ENCODE measurements at places on chromosomes 3 and 15. TPM values are rescaled to one million over a fixed set of nuclear protein-coding genes. Genes with fewer than 3 reads are reported as not detected.

Gene DNASE1L3
- 1.3 TPM for total RNA-seq

Gene LYSMD4
- 12.8 TPM for total RNA-seq

Gene CASR
- not detected for total RNA-seq

Gene BOC
- 0.27 TPM for total RNA-seq

Gene FBLN2
- 0.07 TPM for total RNA-seq

Gene FEZF2
- not detected for total RNA-seq

Gene THRB
- total RNA-seq: 0.39 TPM

Gene NRROS
- 10.2 TPM for total RNA-seq

Gene LMLN
- total RNA-seq: 3.7 TPM

Gene FBXO40
- total RNA-seq: not detected

Gene POLQ
- 5.8 TPM for total RNA-seq

Gene LEKR1
- not detected for total RNA-seq

Gene TM6SF1
- 20.3 TPM for total RNA-seq

Gene SST
- not detected for total RNA-seq

Gene TRH
- total RNA-seq: not detected
